ENCODE measurements at places on chromosomes 5 and 9.

- peak; percentile 79 for DNase-seq
These were observed 9.5 kb upstream of the HAND1 start for GRCh38 chr5:154487541-154487940.

DNA sequence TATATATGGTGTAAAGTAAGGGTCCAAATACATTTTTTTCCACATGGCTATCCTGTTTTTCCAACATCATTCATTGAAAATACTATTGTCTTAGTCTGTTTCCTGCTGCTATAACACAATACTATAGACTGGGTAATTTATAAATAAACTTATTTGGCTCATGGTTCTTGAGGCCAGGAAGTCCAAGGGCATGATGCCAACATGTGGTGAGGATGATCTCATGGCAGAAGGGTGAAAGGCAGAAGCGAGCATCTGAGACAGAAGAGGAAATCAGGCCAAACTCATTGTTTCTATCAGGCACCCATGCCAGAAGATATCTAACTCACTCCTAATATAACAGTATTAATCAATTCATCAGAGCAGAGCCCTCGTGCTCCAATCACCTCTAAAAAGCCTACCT lies 42.6 kb downstream of the ANKRD55 start:
- no peak for DNase-seq

DNA sequence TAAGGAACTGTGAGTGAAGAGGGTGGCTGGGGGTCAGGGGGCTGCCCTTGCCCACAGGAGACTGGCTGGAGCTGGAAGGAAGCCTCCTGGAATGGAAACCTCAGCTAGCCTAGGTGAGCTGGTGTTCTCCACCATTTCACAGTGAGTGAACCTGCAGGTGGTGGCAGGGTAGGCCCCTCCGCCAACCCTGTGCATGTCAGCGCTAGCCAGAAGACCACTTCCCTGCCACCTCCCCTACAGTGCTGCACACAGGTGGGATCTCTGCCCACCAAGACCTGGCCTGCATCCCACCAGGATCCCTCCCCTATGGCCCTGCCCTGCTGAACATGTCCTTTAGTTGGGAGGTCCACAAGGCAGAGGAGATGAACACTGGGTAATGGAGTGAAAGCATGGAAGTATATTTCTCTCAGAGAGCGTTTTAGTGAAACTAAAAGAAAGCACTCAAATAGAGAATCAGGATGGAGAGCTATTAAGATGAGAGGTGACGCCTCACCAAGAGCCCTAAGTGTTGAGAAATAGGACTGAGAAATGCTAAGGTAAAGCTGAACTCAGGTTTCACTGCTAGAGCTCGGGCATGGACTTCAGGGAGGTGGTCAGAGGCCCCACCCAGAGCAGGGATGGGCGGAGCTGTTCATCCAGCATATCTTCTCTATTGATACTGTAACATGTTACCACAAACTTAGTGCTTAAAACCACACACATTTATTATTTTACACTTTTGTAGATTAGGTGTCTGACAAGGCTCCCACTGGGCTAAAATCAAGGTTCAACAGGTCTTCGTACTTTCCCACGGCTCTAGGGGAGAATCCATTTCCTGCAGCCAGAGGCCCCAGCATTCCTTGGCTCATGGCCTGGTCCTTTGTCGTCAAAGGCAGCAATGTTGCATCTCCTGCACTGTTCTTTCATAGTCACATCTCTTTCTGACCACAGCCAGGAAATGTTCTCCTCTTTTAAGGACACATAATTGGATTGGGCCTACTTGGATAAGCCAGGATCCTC lies 83.2 kb downstream of the DIRAS2 start:
- no peak for DNase-seq

DNA sequence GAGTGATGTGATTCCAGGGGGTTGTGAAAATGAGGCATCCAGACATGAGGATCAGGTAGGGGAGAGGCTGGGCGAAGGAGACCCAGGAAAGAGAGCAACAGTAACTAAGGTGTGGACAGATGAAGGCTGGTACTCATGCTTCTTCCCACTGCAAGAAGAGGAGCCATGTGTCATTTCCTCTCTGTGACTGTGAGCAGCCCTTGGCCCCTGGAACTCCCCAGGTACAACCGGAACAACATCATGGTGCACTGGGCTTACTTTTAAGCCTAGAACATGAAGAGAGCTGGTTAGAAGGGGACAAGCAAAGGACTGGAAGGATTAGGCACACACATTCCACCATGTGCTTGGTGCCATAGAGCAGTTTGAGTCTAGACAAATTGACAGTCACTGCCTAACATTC lies 10.9 kb upstream of the IL12B start:
- no peak for DNase-seq

- DNase-seq = no peak
These were observed 29.2 kb downstream of the GARNL3 start for GRCh38 chr9:127293767-127294166.

DNA sequence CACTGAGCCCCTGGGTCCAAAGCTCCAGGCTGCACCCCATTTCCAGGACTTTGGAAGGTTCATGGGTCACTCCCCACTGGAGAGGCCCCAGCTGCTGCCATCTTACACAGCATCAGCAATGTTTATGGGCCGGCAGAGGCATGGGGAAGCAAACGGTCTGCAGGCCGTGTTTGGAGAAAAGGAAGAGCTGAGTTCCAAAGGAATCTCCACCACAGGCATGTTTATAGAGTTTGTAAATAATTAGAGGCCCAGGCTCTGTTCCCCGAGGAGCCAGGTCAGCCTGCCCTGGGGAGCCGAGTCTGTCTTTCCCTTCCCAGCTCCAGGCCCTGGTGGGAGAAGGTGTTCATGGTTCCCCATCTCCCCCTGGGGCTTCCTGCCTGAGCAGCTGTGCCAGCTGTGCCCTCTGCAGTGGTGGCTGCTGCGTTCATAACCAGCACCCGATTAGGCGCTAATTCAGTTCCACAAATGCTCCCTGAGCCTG lies 64.8 kb downstream of the COL27A1 start:
- no peak for DNase-seq

DNA sequence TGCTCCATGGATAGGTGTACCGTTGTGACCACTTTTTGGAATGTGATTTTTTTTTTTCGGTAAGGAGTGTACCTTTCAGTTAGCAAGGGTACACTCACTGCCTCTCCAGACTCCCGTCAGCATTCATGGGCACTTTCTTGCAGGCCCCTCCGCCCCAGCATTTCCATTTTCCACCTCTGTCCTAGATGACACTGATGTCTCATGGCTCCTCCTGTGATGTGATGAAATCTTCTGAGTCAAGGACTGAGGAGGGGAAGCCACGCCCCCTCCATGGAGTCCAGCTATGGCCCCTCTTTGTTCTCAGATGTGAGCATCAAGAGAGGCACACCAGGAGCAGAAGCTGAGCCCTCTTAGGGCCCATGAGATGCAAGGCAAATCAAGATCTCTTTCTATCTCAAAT lies 61.8 kb downstream of the CTSL start:
- DNase-seq = no peak

DNA sequence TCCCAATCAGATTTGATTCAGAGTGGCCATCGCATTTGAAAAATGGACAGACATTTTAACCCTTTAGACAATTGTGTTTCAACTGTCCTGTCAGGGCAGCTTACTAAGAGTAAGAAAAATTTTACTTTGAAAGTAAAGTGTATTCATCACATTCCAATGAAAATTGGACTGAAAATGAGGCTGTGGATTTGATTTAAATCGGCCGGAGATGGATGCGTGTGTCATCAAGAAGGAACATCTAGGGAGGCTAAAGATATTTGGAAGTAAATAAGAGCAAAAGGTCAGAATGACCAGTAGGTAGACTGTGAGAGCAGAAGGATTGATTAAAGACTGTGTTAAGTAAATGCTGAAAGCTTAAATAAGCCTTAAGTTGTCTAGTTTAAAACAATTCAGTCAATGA lies 1.5 kb downstream of the ZCCHC7 start:
- DNase-seq = no peak

DNA sequence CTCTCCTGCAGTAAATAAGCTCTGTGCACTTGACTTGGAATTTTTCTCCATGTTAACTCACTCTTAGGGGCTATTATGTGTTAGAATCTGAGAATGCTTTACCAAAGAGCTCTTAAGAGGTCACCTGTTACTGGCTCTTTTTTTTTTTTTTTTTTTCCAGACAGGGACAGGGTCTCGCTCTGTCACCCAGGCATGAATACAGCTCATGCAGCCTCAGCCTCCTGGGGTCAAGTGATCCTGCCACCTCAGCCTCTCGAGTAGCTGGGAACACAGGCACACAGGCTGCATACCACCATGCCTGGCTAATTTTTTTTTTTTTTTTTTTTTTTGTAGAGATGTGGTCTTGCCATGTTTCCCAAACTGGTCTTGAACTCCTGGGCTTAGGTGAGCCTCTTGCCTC lies 22.1 kb downstream of the HMGXB3 start:
- DNase-seq = no peak

- no peak for DNase-seq
These were observed 79.4 kb downstream of the TEK start for GRCh38 chr9:27188426-27188825.

- no peak for DNase-seq
These were observed 161.7 kb downstream of the OLFM1 start for GRCh38 chr9:135249191-135249590.

DNA sequence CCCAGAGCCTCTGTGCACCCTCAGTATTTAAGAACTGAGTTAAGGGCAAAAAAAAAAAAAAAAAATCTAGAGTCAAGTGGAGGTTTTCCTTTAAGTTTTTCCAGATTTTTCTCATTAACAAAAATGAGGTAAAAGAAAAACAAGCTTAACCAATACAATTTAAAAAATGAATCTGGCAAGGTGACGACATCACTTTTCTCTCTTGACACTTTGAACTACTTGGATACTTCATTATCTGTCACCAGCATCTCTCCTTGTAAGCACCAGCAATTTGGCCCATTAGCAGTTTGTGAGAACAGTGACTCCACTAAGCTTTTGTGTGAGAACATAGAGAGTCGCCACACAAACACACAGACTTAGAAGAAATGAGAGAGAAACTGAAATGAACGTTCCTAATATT lies 345.7 kb upstream of the SLC30A5 start:
- DNase-seq = no peak

DNA sequence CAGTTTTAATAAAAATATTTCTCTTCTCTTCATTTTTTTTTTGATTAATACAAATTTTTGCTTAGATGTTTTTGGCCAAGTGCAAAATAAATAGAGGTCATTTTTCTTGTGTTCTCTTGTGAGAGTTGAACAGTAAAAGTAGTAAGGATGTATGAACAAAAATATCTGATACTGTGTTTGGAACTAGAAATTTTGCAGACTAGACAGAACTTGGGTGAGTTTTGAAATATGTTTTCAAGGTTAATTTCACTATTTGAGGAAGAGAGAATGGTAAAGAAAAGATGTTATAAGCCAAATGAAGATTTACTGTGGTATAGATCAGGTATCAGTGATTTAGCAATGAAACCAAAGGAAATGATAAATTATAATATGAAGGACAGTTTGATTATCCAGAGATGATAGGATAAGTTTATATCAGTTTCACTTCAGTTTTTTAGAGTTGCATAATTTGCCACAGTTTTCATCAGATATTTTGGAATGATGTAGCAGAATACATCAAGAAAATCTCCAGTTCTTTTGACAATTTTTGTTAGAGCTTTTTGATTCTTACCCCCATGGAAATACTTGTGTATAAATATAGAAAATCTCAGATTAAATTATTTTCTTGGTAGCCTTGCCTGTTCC lies 147.9 kb upstream of the VCAN start:
- no peak for DNase-seq

DNA sequence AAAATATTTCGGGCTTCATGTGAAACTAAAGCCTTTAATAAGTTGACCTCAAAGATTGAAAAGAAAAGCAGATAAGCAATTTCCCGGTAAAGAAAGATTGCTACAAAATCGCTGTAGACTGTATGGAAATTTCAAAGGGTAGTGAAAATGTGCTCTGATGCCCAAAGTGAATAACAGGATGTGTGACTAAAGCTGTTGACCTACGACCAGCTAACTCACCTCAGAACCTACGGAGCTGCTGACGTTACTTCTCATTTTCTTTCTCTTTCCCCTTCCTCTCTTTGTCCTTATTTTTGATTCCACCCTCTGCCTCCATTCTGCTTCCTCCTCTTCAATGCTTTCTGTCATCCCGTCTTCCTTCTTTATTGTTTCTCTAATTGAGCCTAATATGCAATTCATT lies 103.2 kb downstream of the PDE4D start:
- DNase-seq = no peak

GRCh38 chr5:63727583-63727982 lies 234.7 kb downstream of the HTR1A start:
- DNase-seq = no peak

GRCh38 chr5:10192309-10192708 lies 57.4 kb downstream of the ATPSCKMT start:
- DNase-seq = no peak
